H9 (cell line): ENCODE measurements at places on chromosomes 4 and X. TPM values are rescaled to one million over a fixed set of nuclear protein-coding genes. Genes with fewer than 3 reads are reported as not detected.

- no peak for DNase-seq
These were observed 124.5 kb upstream of the HCCS start for GRCh38 chrX:10986616-10987015.

DNA sequence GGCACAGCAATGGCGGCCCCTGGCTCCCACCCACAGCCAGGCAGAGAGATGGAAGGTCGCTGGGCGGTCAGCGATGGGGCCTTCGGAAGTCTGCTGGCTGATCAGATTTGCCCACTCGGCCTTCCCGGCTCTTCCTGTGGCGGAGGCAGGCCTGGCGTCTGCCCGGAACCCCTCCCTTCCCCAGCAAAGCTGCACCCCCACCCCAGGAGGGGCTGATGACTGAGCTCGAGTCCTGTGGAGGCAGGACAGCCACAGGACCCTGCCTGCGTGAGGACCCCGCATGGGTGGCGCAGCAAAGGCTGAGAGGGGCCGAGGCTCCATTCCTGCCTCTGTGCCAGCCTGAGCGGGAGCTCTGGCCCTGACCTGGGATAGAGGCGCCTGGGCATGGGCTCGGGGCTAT lies 34.8 kb downstream of the TACC3 start:
- no peak for DNase-seq

DNA sequence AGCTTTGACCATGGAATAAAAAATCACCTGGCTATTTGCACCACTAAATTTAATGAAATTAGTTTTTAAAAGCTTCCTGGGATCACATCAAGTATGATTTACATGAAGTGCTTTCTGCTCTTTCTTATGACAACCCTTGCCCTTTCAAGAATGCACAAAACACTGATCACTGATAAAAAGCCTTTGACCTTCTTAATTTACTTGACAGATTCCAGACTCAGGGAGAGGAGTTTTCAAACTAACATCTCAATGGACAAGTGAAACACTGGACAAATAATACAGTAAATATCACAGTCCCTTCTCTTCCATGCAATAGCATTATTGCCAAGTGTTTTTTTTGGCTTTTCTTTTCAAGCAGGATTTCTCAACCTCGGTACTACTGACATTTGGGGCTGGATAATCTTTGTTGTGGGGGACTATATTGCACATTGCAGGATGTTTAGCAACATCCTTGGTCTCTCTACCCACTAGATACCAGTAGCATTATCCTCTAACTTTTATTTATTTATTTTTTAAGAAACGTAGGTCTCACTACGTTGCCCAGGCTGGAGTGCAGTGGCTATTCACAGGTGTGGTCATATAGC lies 86.3 kb downstream of the ZNF827 start:
- DNase-seq, result no peak

DNA sequence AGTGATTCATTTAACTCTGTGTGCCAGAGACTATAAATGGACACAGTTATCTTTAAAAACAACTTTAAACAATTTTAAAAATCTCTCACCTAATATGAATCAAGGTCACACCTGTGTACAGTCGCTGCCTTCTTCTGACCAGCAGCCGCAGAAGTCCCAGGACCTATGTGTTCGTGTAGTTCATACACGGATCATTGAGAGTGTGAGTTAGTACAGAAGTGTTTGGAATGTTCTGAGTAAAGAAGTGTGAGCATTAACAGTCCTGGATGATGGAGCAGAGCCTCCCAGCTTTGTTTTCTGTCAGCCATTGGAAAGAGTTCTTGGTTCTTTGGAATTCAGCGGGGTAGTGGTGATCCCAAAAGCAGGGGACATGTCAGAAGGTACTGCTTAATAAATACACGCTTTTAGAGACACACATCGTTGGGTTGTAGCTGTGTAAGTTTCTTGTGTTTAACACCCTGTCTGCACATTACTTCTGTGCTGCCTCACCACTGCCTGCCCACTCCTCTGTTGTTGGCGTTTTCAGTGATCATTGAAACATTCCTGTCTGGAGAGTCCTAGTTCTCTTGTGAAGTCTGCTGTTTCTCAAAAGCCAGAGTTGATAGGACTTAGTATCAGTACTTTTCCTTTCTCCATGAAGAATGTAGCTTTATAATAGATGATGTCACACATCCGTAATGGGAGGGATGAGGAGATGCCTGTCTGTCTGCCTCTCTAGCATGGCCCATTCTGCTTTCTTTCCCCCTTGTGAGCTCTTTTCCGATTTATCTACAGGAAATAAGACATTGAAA lies 90.6 kb downstream of the PTTG2 start:
- DNase-seq, result no peak

Gene DGAT2L6
- total RNA-seq, result not detected in 2 replicates

Gene RADX
- 1.5 and 1.6 TPM in 2 replicates for total RNA-seq

Gene CXCL9
- not detected in 2 replicates for total RNA-seq

DNA sequence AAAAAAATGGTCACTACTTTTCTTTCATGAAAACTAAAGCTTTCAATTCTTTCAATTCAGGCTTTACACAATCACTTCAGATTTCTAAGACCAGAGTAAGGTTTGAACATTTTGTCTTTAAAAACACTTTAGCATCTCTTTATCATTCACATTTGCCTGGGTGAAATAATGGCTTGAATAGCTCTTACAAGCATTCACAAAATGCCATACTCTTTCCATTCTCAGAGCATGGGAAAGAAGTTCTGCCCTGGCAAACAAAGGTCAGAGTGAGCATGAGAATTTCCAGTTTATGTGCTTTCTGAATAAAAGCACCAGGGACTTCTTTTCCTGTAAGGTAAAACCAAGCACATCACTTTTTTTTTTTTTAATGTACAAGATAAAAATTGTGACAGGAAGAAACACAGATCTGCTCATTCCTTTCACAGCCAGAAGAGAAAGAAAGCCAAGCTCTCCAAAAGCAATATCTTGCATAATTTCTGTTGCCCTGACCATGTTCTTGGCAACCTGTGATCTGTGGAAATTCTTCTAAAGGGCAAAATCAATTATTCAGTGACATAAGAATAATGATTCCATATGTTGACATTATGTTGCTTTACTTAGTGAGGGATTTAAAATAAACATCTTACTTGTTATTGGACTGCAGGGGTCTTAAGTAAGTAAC lies 64.8 kb downstream of the CD40LG start:
- no peak for DNase-seq

- no peak for DNase-seq
These were observed 36.6 kb upstream of the DDX53 start for GRCh38 chrX:22963196-22963595.

Gene HMX1
- total RNA-seq, result 0.26 and 0.31 TPM in 2 replicates

DNA sequence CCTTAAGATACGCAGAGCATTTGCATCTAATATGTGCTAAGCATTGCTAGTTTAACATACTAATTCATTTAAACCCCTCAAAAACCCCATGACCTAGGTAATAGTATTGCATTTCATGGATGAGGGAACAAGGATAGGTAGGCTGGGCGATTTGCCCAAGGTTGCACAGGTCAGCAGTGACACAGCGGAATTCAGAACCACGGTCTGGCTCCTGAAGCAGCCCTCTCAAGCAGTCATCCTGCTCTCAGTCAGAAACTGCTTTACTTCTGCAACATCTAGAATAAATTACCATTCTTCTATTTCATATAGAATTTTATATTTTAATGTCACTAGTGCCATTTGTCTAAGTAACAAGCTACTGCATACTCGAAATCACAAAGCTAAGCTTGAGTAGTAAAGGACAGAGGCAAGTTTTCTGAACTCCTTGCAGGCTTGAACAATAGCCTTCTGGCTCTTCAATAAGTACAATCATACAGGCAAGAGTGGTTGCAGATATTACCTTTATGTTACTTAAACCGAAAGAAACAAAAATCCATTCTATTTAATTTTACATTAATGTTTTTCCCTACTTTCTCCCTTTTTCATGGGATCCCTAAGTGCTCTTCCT lies 555 bp upstream of the SPP1 start:
- peak; percentile 49 for DNase-seq

Gene NMU
- total RNA-seq, result 9.8 and 12.9 TPM in 2 replicates

DNA sequence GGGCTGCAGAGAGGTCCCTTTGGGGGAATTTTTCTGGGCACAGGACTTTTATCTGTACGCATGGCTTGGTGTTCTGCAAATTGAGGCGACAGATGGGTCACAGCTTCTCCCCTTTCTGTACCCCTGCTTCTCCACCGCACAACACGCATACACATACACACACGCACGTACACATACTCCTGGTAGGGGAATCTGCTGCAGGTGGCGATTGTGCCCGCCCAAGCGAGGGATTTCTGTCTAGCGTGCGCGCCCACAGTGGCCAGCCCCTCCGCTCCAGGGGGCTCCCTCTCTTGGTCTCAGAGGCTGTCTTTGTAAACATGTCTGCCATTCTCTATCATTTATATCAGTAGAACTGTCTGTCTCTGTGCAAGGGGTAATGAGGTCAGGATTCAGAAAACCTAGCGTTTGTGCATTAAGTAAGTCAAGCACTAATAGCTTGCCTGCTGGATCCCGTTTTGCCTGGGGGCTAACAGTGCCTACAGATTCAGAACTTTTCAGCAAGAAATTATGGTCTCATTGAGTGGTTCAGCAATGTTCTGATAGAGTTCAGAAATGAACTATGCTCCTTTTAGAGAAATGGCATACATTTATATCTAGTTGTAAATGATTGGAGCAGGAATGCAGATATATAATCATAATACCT lies 2.2 kb downstream of the GRID2 start:
- no peak for DNase-seq

DNA sequence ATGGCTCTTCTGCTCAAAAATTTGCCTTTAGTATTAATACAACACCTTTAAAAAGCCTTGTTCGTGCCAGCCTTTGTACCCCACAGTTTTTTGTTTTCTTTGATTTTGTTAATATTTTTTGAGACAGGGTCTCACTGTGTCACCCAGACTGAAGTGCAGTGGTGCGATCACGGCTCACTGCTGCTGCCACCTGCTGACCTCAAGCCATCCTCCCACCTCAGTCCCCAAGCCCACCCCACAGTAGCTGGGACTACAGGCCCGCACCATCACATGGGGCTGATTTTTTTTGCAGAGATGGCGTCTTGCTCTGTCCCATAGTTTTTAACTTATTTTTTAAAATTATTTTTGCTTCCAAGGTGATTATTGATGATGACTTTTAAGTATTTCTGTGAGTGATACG lies 134.0 kb downstream of the HTR2C start:
- DNase-seq, result peak; percentile 77

DNA sequence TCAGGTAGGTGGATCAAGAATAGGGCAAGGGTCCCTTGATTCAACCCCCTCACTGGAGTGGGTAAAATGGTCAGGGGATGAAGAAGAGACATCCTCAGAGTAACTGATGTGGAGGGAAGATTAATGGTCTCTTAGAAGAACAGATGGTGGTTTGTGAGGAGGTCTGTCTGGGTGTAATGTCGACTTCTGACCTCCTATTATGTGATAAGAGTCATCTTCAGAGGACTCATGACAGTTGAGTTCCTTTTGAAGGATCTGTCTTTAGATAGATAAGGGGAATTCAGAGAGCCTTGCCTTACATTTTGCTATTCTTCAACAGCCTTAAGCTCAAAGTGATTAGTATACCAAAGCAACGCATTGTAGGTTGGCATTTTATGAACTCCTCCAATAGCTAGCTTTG lies 27.1 kb upstream of the MAGEA8 start:
- no peak for DNase-seq

Gene GLRA3
- 0.09 TPM in 2 replicates for total RNA-seq

- no peak for DNase-seq
These were observed 320.4 kb upstream of the SLC7A11 start for GRCh38 chr4:138562544-138562991.

DNA sequence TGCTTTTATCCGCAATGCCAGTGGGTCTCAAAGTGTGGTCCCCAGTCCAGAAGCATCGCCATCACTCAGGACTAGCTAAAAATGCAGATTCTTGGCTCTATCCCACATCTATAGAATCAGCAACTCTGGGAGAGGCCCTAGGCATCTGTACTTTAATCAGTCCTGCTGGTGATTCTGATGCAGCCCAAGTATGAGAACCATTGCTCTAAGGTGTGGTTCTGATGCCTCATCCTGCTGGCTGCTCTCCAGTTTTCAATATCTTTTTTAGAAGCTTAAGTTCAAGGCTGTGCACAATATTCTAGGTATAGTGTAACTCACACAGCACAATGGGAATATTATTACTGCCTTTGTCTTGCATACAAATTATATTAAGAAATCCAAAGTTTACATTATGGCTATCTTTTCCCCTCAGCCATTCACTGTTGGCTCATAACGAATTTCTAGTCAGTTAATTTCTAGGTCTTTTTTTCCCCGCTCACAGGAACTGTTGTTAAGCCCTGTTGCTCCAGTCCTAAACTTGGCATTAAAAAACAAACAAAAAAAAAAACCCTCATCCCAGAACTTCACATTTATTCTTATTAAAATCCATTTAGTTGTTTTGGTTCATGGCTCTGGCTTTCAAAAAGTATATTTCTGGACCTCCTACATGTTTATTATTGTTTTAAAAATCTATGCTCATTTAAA lies 109.1 kb downstream of the PHEX start:
- DNase-seq, result no peak

GRCh38 chr4:122073615-122074014 lies 78.5 kb upstream of the BLTP1 start:
- no peak for DNase-seq

Gene SUPT20HL2
- not detected in 2 replicates for total RNA-seq

- DNase-seq, result no peak
These were observed 78.1 kb upstream of the ADGRA3 start for GRCh38 chr4:22593933-22594332.

DNA sequence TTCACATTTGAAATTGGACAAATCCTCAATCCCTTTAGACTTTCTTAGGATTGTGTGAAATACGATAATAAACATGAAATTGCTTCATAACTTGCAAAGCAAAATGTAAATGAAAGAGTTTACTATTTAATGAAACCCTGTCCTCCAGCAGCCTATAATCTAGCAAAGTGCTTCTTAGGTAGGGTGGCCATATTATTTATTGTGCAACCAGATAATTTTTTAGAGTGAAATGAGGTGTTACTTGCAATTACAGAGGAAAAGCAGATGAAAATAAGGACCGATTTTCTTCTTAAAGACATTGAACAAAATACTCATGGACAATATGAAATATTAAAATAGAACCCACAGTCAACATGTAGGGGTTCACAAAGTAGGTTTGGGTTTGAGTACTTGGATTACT lies 116.2 kb upstream of the GALNT7 start:
- DNase-seq, result no peak

DNA sequence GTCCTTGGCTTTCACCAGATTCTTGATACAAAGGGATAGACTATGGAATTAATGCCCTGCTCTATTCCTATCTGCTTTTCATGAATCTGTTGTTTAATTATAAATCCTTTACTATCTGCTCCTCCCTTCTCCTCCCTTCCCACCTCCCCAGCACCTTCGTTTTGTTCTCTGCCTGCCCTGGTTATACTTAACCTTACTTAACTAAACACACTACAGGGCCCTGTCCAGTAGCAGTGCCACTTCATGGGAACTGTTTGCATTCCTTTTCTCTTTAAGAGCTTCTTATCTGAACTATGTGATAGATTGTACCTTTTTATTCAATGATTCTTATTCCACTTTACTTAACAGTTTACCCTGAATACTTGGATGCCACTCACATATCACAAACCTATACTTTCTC lies 830 bp downstream of the HOPX start:
- DNase-seq, result no peak
